NCI-H748 treated with DMSO at 0.1 percent for 48 hours (cell line): ENCODE measurements at places on chromosomes 16 and 17.

GRCh38 chr16:19710991-19711545, 7.0 kb downstream of the KNOP1 start:
- DNase-seq: no peak

GRCh38 chr16:56477096-56477878, 25.9 kb downstream of the OGFOD1 start:
- no peak for DNase-seq

GRCh38 chr16:61370564-61370963, 665.7 kb downstream of the CDH8 start:
- no peak for DNase-seq

DNA sequence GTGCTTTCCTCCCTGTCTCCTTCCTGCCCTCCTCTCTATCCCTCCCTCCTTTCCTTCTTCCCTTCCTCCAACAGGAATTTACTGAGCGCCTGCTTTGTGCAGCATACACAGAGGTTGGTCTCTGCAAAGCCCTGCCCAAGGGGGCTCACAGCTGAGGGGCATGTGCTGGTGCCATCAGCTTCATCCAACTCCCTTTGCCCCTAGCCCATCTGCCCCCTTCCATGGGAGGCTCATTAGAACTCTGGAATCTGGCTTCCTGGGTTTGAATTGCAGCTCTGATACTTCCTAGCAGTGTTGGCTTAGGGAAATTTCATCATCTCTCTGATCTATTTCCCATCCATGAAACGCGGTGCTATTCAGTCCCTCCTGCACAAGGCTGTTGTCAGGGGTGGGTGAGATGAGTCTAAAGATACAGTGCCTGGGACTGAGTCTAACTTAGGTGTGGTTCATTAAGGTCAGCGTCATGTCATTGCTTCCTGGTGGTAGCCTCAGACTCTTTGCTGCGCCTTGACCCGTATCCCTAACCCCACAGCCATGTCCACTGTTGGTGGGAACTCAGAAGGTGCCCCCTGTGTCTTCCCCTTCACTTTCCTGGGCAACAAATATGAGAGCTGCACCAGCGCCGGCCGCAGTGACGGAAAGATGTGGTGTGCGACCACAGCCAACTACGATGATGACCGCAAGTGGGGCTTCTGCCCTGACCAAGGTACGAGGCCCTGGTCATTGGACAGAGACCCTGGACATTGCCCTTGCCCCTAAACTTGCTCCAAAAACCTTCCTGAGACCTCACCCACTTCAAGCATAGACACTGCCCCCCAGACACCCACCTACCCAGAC, 10.3 kb downstream of the MMP2 start:
- no peak for DNase-seq

DNA sequence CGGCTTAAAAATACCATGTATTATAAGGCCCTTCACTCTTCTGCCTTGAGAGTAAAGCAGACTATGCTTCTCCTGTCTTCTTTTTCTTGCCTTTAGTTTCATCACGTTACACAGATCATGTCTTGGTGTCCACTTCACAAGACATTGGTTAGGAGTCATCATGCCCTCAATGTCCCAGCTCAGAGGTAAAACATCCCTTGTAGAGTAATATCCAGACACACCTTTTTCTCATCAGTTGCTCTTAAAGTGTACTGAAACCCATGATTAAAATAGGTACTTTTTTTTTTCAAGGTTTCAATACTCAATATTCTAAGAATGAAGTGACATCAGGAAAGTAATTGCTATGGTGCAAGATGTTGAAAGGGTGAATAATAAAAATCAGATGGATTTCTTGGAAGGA, 267.8 kb downstream of the PMP22 start:
- DNase-seq: no peak

DNA sequence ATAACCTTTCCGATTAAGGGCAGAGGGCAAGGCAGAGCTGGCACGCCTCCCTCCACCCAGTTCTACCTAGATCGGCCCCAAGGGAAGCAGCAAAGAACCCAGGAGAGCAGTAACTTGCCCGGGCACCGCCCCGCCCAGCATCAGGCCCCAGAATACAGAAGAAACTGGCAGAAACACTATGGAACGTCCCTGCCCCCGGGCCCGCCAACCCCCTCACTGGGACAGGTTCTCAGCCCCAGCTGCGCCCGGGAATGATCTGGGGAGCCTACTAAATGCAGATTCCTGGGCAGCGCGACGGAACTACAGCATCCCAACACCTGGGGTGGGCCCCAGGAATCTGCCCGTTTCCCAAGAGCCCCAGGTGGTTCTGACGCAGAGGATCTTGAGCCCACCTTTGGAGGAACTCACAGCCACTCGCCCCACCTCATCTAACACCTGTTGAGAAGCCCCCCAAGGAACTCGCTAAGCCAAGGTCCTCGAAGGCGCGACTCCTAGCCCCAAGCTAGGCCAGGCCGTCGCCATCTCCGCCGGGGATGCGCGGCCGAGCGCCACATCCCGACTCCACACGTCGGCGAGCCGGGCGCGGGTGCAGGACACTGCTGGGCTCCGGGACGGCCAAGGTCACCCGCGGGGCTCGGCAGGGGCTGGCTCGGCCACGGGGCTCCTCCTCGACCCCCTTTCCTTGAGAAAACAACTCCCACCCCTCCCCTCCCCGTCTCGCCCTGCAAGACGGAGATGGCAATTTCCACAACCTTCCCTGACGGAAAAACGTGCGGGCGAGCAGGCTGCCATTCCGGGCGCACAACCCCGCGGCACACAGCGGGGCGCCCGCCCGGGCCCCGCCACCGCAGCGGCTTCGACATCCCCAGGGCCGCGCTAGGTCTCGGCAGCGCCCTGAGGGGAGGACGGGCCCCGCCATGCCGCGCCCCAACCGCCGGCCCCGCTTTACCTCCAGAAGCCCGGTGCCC, 913 bp downstream of the CDIP1 start:
- DNase-seq: no peak

DNA sequence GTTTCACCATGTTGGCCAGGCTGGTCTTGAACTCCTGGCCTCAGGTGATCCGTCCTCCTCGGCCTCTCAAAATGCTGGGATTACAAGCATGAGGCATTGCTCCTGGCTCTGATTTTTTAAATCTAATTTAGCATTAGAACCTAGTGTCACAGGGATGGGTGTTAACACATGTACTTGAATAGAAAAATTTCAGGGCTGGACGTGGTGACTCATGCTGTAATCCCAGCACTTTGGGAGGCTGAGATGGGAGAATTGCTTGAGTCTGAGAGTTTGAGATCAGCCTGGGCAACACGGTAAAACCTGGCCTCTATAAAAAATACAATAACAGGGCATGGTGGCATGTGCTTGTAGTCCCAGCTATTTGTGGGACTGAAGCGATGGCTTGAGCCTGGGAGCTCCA, 6.0 kb upstream of the RNF135 start:
- no peak for DNase-seq

GRCh38 chr17:43327421-43327820, 71.4 kb upstream of the ARL4D start:
- DNase-seq: no peak

DNA sequence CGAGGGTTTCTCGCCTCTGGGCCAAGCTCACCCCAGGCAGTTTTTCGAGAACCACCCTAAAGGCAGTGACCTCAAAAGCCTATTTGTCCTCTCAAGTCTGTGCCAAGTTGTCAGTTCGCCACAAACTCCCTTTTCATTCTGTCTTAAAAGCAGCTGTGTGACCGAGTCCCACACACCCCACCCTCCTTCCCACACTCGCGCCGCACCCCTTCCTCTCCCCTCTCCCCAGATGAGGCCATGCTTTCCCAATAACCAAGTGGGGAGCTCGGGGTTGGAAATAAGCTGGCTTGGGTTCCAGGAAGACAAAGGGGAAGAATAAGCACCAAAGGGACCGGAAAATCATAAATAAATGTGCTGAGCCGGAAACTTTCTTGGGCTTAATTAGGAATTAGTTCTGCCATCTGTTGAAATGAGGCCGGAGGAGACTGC, 36.7 kb downstream of the GRIN2C start:
- DNase-seq: no peak

GRCh38 chr16:76639685-76640289, 362.6 kb downstream of the CNTNAP4 start:
- DNase-seq: no peak

GRCh38 chr17:4584917-4585637, 748 bp downstream of the SMTNL2 start:
- DNase-seq: no peak

- DNase-seq: no peak
Observed at GRCh38 chr17:82092628-82092994, 5.4 kb downstream of the FASN start.

- no peak for DNase-seq
Observed at GRCh38 chr16:75617121-75617520, 6.0 kb downstream of the ADAT1 start.

DNA sequence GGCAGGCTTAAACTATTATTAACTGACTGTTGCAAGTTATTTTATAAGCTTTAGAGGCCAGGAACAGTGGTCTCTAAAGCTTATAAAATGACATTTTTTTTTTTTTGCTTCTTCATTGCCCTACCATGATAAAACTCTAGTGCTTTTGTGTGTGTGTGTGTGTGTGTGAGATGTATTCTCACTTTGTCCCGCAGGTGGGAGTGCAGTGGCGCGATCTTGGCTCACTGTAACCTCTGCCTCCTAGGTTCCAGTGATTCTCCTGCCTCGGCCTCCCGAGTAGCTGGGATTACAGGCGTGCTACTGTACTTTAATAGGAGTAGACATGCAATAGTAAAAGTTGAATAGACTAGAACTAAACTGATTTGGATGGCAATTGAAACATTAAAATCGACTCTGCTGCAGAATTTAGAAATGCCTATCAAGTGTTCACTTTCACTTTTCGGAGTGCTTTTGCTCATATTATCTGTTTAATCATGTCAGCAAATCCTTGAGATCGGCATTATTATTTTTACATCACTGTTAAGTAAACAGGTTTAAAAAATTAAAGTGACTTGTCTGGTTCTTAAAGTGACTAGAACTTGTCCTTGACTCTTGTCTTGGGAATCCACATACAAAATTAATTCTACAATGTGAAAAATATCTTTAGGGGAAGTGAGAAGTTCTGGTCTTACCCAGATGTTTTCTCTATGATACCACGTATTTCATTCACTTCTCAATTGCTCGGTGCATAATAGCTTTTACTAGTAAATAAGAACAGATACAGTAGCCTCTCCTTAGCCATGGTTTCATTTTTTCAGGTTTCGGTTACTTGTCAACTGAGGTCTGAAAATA, 8.4 kb upstream of the PCTP start:
- DNase-seq: no peak

- DNase-seq: no peak
Observed at GRCh38 chr17:15284107-15284506, 19.0 kb upstream of the PMP22 start.

GRCh38 chr17:51238255-51238887, 21.5 kb downstream of the MBTD1 start:
- no peak for DNase-seq

DNA sequence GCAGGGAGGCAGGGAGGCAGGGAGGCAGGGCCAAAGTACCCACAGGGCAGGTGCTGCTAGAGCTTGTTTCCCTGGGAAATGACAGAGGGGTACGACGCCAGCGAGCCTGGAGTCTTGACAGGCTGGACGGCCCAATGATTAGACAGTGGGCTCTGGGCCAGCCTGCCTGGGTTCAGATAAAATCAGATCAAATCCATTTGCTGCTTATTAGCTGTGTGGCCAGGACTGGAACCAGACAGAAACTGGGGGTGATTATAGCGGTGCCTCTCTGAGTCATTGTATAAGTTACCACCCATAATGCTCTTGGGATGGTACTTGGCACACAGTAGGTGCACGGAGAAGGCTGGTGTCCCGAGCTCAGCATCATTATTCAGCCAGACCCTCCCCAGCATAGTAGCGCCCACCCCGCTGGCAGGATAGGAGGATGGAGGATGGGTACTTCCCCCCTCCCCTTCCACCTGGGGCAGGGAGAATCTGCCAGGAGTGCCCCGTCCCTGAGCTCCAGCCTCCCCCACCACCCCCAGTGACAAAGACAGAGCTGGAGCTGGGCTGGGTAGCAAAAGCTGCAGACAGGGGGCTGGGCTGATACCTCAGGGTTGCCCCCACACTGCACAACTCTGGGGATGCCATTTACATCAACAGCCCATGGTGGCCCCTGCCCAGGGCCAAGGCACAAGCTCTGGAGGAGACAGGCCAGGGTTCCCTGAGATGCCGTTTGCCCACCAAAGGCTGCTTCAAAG, 77.6 kb upstream of the TNRC6C start:
- no peak for DNase-seq

DNA sequence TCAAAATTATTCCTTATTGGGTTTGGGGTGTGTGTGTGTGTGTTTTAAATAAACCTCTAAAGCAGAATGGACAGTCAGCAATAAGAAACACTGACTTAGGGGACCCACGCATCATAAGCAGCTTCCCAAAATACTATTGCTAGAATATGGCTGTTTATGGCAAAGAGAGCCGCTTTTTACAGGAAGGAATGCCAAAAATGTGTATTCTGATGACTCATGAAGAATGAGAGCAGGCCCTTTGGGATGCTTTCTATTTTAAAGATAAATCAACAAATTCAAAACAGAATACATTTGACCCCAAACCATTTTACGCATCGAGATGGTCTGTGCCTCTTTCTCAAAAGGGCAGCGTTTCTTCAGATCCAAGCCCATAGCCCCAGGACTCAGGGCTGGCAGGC, 37.5 kb downstream of the ARHGAP17 start:
- no peak for DNase-seq

GRCh38 chr16:56888806-56889205, 23.8 kb downstream of the SLC12A3 start:
- DNase-seq: no peak

- DNase-seq: peak; percentile 61
Observed at GRCh38 chr17:3965118-3965800, 1.0 kb upstream of the ATP2A3 start.

DNA sequence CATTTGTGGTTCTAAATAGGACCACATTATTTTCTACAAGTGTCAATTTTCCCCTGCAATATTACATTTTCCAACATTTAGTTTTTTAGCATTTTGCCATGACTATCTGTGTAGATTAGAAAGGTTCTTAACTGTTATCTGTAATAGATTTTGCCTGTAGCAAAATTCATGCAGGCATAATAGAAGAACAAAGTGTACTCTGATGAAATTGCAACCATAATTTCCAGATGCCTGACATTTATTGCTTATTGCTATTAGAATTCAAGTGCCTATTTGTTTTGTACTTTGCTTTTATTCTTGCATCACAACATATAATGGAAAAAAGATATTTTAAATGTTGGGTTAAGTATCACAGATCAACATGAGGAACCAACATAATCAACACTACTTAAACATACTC, 337.7 kb downstream of the TOX3 start:
- DNase-seq: no peak

GRCh38 chr16:5549802-5550201, 452.2 kb upstream of the EEF2KMT start:
- no peak for DNase-seq

DNA sequence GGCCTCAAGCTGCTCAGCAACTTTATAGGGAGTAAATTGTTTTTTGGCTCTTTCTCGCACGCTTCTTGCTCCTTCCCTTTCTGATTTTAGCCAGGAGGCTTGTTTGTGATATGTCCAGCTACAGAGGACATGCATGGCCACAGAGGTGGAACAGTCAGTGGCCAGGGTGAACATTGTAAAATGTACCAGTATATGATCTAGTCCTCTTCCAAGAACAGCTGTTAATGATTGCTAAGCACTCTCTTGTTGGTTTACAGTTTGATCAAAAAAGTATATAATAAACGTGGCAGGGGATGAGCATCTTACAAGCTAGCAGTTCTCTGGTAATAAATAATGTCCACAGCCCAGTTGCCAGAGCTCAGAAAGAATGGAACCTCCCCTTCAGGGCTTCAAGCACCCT, 461.7 kb upstream of the DYNLRB2 start:
- no peak for DNase-seq

- DNase-seq: no peak
Observed at GRCh38 chr17:70772761-70773160, 603.4 kb downstream of the KCNJ2 start.
